NCI-H510A treated with DMSO at 0.1 percent for 48 hours (cell line): ENCODE measurements at places on chromosomes 1 and 21.

- DNase-seq = no peak
Measured at GRCh38 chr21:45209685-45210284, 77.9 kb downstream of the POFUT2 start.

- peak; percentile 49 for DNase-seq
Measured at GRCh38 chr1:93440272-93440671, 7.6 kb upstream of the FNBP1L start.

DNA sequence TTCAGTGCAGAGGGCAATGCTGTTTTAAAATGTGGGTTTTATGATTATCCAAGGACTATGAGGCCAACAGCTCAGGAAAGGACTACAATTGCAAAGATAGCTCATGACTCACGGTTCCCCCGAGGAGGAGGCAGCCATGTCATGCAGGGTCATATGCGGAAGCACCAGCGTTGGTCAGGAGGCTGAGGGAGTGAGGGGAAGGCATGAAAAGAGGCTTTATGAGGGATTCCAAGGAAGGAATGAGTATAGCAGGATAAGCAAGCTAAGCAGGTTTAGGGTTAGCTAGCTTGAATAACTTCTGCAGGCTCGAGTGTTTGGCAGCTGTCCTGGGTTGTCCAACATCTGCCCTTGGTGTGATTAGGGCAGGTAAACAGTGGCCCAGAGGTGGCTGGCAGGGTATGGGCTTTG, 495.1 kb downstream of the SETD4 start:
- no peak for DNase-seq

DNA sequence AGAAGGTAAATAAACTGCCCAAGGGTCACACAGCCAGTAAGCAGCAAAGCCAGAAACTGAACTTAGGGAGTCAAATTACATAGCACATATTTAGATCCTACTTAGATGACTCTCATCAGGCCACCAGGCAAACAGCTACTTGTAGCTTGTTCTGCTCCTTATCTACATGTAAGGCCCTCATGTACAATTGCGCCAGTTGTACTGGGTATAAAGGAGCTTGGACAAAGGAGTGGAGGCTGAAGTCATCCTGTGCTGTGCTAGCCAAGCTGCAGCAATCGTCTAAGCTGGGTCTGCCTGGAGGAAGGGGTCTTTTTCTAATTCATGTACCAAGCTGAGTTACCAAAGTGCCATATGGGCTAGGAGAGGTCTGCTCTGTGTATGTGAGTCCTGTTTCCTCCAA, 12.8 kb downstream of the ETNK2 start:
- DNase-seq = no peak

GRCh38 chr1:40404670-40405462, 31.3 kb downstream of the SMAP2 start:
- peak; percentile 95 for DNase-seq

DNA sequence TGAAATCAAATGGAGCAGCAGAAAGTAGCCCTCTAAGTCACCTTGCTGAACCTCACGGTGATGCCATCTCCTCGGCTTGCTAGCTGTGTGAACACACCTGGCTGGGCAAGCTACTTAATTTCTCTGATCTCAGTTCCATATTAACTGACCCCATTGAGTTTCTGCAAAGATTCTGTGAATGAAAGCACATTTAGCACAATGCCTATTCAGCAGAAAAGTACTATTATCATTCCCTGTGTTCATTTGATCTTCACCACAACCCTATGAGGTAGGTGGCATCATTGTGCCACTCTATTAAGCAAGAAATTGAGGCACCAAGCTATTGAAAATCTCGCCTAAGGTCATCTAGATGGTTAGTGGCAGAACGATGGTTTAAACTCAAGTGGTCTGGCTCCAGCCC, 130.1 kb upstream of the HOOK1 start:
- no peak for DNase-seq

GRCh38 chr1:3984586-3984985, 84.5 kb upstream of the C1orf174 start:
- no peak for DNase-seq

DNA sequence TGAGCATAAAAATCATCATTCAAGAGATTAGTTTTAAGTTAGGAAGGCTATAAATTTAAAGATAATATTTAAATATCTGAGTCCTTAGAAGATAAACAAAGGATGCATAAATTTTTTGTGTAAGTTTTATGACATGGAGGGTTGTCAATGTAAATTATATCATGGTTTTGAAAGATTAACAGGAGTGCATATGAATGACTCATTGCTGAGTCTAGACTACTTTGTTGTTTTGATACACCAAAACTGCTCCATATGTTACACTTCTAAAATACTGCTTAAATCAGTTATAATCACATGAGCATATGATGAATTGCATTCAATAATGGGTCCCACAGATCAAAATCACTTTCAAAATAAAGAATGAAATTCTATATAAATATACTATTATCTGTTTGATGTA, 312.5 kb downstream of the KCNT2 start:
- DNase-seq = no peak

- no peak for DNase-seq
Measured at GRCh38 chr1:27658951-27659496, 13.0 kb downstream of the IFI6 start.

GRCh38 chr1:30348147-30348546, 375.2 kb downstream of the MATN1 start:
- DNase-seq = no peak

GRCh38 chr1:15542388-15543250, 16.0 kb downstream of the DNAJC16 start:
- no peak for DNase-seq

- DNase-seq = peak; percentile 100
Measured at GRCh38 chr1:37038227-37039093, 4.1 kb upstream of the GRIK3 start.

DNA sequence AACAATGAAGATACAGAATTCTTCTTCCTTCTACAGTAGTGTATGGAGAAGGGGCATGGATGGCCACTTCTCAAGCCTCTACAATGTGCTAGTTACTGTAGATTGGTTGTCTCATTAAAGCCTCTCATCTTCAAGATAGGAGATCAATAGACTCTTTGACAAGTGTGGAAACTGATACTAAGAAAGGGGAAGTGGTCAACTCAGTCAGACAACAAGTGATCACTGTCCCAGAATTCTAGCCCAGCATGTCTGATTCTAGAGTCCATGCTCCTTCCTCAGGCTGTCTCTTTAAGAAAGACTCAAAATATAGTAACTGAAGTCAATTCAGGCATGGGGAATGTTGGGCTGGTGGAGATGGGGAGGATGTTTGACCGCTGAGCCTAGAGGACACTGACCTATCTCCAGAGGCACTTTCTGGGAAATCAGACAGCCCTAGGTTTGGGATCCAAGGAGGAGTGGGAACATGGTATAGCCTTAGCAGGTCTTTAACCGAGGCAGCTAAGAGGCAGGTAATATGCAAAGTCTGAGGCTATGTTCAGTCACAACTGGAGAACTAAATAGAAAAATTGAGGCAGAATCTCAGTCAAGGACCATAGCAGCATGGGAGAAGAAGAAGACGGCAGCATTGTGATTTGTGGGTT, 39.3 kb upstream of the EYA3 start:
- no peak for DNase-seq

GRCh38 chr1:181134543-181135436, 46.3 kb downstream of the IER5 start:
- peak; percentile 45 for DNase-seq
